ACHN (cell line): ENCODE measurements at places on chromosomes 3 and 15.

GRCh38 chr15:34725556-34725955, 29.2 kb downstream of the GJD2 start:
- no peak for DNase-seq

DNA sequence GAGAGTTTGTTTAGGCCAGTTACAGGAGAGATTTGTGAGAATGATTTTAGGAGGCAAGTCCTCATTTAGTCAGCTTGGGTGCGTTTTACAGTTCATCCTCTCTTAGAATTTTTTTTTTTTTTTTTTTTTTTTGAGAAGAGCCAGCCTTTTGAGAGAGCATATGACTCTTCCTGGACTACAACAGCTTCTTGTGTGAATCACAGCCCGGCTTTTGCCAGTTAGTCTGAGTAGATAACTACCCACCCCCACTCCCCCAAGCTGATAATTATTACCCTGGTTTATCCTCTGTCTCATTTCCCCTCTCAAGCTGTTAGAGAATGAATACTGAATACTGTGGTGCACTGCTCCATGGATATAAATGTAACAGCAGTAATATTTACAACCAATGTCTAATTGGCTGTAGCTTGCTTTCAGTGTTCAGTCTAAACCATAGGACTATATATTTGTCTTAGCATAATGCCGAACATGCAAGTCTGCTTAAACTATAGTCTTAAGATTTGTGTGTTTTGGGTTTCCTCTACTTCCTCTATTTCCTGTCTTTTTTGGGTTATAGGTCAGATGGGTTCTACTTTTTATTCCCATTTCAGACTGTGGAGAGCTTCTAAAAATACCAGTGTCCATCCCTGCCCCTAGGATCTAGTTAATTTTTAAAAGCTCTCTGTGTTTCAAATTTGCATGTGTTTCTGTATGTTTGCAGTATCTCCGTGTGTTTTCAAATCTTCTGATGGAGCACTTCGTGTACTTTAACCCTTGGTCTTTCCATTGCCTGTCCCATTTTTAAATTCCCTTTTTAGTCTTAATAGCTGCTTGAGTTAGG, 8.0 kb downstream of the CHD2 start:
- DNase-seq: peak; percentile 89

DNA sequence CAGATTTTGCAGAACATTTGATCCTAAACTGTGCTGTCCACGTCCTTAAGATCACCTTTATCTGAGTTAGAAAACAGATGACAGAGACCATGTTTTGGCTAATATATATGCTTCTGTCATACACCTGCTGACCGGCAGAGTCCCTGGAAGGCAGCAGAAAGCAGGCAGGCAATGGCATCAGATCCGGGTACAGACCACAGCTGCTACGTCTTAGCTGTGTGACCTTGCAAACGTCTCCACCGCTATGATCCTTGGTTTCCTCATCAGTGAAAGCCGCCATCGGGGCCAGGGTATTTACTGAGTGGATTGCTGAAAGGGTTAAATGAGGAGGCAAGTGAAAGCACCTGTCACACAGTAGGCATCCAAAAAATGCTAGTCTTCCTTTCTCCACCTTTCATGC, 72.1 kb downstream of the ABTB1 start:
- DNase-seq: no peak

DNA sequence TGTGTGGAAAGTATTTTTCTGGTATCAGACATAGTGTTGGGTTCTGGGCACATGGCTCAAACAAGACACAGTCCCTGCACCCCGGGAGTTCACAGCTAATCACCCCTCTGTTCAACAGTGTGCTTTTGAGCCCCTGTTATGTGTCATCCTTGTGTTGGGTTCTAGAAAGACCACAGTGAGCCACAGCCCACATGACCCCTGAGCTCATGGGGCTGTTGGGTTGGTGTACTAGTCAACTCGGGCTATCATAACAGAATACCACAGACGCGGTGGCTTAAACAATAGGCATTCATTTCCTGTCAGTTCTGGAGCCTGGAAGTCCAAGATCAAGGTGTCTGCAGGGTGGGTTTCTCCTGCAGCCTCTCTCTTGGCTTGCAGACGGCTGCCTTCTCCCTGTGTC, 100.0 kb downstream of the DNAJB8 start:
- DNase-seq: no peak

GRCh38 chr15:63599401-63600000, 2.3 kb downstream of the FBXL22 start:
- peak; percentile 51 for DNase-seq

DNA sequence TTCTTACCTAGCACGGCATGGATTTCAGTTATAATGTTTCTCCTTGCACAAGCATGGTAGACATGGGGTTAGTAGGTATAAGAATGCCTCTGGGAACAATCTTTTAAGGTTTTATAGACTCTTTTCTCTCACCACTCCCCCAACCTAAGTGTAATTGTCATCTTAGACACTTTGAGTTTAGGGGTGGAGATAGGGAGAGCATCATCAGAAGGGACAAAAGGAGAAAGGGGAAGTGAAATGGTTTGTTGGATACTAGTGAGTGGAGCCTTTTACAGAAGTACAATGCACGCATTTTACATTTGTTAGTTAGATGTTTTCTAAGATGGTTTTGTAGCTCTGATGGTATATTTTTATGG, 189.2 kb downstream of the TP63 start:
- DNase-seq: no peak

GRCh38 chr15:27480141-27480530, 509.2 kb downstream of the GABRG3 start:
- no peak for DNase-seq

DNA sequence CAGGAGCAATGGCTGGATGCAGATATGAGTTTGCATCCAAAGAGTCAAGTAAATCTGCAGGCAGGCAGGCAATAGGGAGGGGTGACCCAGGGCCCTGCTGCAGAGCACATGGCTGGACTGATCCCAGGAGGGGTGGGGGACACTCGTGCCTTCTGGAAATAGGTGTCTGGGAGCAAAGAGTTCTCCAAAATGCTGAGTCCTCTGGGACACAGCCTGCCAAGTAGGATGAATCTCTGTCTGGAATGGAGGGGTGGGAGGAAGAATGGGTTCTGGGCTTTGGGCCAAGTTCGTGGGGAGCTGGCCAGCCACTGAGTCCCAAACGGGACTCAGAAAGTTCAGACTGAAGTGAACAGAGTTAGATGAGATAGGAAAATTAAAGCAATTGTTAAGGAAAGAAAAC, 214.5 kb downstream of the MTHFS start:
- peak; percentile 15 for DNase-seq

- no peak for DNase-seq
These were observed 55.0 kb downstream of the ATP2C1 start for GRCh38 chr3:130948929-130949328.

DNA sequence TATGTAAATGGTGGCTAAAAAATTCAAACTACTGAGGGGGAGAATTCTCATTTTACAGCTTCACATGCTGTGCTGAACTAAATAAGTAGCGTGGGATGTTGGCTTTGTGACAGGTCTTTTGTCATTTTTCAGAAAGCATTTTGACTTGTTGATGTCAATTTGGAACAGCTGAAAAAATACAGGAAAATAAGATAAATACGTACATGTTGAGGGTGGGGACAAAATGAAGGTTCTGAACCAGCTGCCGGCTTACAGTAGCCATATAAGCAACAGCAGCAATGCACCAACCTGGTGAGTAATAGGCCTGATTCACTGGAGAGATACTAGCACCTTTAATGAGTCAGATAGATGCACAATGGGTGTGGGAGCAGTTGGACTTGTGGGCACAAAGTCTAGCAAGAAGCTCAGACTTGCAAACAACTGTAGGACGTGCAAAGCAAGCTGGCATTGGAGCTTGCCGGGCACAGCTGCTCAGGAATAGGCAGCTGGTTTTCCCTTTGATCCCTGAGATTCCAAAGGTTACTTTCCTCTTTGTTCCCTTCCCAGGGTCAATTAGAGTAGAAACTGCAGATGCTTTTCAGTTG, 12.9 kb downstream of the B3GNT5 start:
- DNase-seq: peak; percentile 48

DNA sequence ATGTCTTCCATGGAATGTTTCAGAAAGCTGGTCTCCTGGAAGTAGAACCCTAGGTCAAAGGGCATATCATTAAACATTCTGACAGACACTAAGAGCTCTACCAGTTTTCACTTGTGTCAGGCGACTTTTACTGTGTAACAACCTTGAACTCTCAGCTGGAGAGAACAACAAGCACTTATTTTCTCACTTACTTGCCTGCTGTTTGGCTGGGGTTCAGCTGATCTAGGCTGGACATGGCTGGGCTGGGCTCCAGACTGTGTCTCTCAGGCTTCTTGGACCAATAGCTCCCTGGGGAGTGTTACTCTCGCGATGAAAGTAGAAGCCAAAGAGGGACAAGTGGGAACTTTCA, 527.3 kb downstream of the SHQ1 start:
- DNase-seq: no peak

- no peak for DNase-seq
These were observed 3.7 kb downstream of the UBR1 start for GRCh38 chr15:43102187-43102586.

DNA sequence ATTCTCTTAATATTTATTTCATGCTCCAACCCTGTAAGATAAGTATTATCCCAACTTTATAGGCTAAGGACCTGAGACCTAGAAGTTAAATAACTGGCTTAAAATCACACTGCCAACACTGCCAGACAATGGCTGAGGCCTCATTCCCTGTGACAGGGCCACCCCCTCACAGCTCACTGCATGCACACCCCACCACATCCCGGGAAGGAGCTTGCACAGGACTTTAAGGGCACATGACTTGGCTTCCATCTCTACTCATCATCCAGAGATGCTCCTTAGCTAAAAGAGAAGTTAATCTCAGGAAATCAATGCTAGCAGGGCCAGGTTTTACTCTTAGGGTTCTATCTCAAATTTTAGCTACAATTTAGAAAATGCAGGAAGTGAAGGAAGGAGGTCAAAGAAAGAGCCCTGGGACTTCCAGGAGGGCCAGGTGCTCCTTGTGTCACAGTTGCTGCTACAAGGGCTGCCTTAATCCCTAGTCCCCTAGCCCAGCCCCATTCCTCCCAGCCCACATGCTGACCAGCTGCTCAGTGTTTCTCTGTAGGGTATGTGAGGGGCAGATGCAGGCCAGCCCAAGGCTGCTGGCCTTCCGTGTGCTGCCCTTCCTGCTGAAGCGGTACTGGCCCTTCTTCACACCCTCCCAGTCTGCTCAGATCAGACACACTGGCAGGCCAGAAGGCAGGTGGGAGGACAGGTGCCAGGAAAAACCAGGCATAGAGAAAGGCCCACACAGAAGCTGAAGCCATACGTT, 53.5 kb downstream of the WWTR1 start:
- no peak for DNase-seq

DNA sequence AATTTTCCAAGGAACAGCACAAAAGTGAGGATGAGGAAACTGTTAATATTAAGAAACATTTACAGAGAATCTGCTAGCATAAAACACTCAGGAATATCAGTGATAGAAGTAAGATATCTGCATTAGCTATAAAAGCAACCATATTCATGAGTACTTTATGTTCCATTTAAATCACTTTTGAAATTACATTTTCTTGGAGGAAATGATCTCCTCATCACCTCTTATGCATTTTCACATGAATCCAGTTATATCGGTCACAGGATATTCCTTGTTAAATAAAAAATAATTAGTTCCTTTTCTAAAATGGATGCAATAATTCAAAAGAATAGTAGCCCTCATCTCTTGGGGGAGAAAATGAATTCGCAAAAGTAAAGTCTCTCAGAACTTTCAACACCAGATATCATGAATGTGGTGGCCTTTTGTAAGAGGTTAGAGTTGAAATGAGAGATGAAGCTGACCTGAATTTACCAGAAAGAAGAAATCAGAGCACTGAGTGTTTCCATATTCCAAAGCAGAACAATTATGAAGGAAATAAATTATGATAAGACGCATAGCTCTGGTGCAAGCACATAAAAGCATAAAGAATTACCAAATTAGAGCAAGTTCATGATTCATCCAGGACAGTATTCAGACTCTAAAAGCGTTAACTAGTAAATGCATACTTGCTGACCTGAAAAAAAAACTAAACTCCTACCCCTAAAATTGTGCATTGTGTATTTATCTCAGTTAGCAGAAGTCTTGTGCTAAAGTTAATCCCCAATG, 321.9 kb upstream of the CCDC54 start:
- DNase-seq: no peak

GRCh38 chr15:45611305-45611704, 23.5 kb upstream of the SQOR start:
- DNase-seq: peak; percentile 38

GRCh38 chr15:34514251-34514670, 69.2 kb downstream of the GOLGA8B start:
- DNase-seq: peak; percentile 20

DNA sequence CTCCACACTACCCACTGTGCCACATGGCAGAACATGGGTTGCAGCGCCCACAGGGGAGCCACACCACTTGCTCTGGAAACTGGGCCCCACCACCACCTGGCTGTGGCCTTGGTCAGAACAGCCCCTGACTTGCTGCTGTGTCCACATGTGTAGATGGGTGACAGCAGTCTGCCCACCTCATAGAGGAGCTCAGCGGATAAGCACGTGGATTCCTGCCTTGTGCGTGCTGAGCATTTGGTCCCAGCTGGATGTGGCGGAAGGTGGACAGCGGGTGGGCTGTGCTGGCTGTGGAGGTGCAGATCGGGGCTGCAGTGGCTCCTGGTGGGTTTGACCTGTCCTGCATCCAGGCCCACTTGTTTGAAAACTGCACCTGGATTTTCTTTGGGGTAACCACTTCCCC, 6.0 kb upstream of the PLXNA1 start:
- no peak for DNase-seq

- DNase-seq: no peak
These were observed 7.0 kb downstream of the MINDY4B start for GRCh38 chr3:150898046-150898754.

GRCh38 chr15:38589502-38589901, 24.9 kb upstream of the RASGRP1 start:
- peak; percentile 2 for DNase-seq

GRCh38 chr3:72296477-72297111, 511.6 kb upstream of the PROK2 start:
- no peak for DNase-seq

GRCh38 chr3:88180398-88180999, 30.7 kb downstream of the C3orf38 start:
- DNase-seq: peak; percentile 42

DNA sequence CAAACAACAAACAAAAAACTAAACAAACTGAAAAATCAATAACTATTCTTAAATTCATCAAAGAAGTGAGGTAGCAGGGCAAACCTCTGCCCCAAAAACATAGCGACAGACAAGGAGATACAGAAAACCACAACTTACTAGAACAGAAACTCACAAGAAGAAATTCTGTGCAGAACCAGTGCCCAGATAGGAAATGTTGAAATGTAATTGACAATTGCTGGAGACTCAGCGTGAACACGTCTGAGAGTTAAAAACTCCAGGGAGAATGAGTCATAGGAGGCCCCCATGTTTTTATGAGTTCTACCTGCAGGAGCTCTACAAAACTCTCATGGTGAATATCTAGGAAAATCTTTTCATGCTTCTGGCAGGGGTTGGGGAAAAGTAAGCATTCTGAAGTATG, 95.5 kb upstream of the SETMAR start:
- no peak for DNase-seq

- no peak for DNase-seq
These were observed 26.9 kb downstream of the ZXDC start for GRCh38 chr3:126448893-126449180.

GRCh38 chr15:70580286-70580685, 183.1 kb downstream of the UACA start:
- no peak for DNase-seq

GRCh38 chr3:64595253-64595694, 92.5 kb downstream of the ADAMTS9 start:
- no peak for DNase-seq
